ENCODE measurements at places on chromosomes 2 and 18. TPM values are rescaled to one million over a fixed set of nuclear protein-coding genes. Genes with fewer than 3 reads are reported as not detected.

RPRM gene
- not detected for total RNA-seq

DSC2 gene
- 3.3 TPM for total RNA-seq

DNA sequence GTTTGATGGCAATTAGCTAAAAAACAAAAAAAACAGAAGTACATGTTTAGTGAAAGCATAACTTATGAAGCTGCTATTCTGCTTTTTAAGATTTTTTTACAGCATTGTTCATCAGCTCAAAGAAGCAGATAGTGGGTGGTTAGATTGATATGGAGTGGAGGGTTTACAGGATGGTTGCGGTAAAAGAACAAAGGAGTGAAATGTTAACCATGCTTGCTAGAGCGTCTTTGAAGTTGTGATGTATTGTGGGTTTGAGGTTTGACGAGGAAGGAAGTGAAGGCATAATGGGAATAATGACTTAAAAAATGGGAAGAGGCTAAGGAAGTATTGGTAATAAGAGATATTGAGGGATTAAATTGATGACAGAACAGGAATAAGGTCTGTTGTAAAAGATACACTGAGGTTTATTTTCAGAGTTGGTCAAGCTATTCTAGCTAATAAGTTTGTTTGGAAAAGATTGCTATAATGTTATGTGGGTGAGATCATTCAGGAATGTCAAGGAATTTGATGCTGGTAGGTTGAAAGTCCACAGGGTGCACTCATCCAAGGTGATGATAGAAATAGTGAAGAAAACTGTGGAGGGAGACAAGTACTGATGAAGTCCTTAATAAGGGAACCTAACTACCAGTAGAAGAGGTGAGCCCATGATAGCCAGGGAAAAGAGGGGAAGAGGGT is 14.6 kb downstream of the SPOPL start:
- no peak for DNase-seq

DNA sequence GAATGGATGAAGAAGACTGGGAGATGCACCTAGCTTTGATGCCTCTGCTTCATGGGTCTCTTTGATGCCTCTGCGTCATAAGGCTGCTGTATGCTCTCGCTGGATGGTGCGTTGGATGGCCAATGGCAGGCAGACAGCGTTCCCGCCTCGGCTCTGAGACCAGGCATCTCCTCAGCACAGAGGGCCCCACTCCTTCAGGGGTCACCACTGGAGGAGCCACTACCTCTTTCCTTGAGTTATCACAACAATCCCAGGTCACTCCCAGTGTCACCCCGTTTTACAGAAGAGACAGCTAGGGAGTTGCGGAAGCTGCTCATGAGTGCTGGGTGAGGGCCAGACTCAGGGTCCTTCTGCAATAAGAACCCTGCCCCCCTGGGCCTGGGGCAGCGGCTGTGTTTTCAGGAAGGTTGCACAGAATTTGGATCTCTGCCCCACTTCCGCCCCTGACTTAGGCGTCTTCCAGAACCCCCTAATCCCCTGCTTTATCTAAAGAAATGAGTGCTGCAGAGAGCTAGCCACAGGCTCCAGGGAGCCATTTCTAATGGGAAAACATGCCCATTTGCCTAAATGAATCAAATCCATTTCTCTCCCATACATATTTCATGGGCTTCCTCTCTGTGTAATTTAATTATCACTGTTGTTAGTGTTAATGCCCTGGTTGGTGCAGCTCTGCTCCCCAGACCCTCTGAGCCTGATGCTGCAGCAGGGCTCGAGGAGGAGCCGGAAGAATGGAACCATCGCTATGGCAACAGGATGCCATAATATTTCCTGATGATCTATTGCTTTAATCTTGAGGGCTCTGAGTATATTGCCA is 131.8 kb upstream of the HS6ST1 start:
- DNase-seq = no peak

GRCh38 chr18:71809711-71810110 is 734.4 kb downstream of the CBLN2 start:
- DNase-seq = no peak

GRCh38 chr2:207885010-207885409 is 115.3 kb upstream of the FZD5 start:
- no peak for DNase-seq

ACADL gene
- 85.4 TPM for total RNA-seq
